ENCODE measurements at places on chromosomes 13 and 19. TPM values are rescaled to one million over a fixed set of nuclear protein-coding genes. Genes with fewer than 3 reads are reported as not detected.

GRCh38 chr19:54014920-54015560, 23.6 kb downstream of the CACNG6 start:
- no peak for DNase-seq

- DNase-seq = no peak
Measured at GRCh38 chr13:59534806-59535205, 628.9 kb downstream of the DIAPH3 start.

GRCh38 chr13:110173247-110173818, 133.6 kb downstream of the COL4A1 start:
- no peak for DNase-seq

GRCh38 chr13:37747071-37747612, 122.4 kb downstream of the TRPC4 start:
- DNase-seq = no peak

- DNase-seq = no peak
Measured at GRCh38 chr19:55220525-55220924, 8.0 kb downstream of the TMEM86B start.

DNA sequence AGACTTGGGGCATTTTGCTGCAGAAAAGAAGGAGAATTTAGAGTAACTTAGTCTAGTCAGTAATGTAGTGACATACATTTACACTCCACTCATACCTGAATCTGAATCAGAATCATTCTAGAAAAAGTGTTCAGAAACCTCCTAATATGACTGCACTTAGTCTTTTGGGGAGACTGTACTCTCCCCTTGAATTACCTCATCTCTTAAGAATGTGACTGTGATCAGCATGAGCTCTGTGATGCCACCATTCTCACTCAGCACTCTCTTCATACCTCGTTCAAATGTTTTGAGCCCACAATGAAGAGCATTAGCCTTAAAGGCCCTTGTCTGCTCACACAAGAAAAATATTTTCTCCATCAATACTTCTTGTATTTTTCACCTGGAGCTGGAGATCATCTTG, 229.4 kb downstream of the FGF14 start:
- no peak for DNase-seq

DNA sequence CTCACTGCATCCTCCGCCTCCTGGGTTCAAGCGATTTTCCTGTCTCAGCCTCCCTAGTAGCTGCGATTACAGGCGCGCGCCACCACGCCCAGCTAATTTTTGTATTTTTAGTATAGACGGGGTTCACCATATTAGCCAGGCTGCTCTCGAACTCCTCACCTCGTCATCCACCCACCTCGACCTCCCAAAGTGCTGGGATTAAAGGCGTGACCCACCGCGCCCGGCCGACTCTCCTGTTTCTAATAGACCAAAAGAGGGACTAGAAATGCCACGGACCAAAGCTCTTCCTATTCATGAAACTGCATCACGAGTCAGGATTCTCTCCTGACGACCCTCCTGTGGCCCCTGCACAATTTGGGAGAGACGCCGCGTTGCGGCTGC, 563 bp downstream of the ZNF43 start:
- no peak for DNase-seq

DNA sequence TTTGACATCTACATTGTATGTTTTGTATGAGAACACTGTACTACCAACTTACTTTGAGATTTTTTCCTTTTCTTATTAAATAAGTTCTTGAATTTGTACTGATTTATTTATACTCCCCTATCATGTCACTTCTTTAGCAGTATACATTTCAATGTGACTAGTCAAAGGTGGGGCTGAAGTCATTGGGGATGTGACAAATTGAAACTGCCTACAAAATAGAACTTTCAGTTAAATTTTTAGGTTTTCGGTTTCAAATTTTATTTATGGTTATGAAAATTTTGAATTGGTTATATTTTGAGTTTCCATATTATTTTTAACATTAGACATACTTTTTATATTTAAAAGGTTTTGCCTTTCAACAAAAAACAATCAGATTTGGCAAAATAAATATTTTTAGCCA, 221.6 kb downstream of the NBEA start:
- DNase-seq = no peak

GRCh38 chr19:13154911-13155471, 4.8 kb downstream of the IER2 start:
- peak; percentile 59 for DNase-seq

DNA sequence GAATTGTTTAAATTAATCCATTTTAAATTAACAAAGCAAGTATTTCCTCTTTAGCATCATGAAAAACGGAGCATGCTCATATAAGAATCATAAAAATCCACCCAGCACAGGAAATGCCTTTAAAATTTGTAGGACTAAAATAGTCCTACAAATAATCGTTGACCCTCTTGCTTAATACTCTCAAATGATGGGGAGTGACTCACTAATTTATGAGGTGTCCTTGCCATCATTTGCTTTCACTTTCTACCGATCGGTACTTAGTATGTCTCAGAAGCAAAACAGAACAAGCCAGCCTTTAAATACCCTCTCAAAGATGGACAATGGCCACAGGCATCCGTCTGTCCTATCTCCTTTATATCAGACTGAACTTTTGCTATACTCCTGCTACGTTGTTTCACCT, 97.2 kb downstream of the SUCLA2 start:
- no peak for DNase-seq

DNA sequence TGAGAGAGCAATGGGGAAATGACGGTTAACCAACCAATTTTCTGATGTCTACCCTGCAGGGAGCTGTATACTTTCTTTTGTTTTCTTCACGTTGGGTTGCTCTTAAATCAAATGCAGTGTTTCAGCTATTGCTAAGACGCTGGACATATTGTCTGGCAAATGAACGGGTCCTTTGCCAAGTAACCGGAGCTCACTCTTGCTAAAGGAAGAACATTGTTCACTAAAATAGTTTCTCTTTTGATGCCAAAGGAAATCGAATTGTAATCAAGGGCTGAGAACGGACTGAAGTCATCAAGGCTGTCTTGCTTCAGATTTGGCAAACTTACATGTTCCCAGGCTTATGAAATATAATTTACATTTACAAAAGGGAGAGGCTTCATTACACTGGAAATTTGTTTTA, 142.3 kb upstream of the ARGLU1 start:
- DNase-seq = no peak

DNA sequence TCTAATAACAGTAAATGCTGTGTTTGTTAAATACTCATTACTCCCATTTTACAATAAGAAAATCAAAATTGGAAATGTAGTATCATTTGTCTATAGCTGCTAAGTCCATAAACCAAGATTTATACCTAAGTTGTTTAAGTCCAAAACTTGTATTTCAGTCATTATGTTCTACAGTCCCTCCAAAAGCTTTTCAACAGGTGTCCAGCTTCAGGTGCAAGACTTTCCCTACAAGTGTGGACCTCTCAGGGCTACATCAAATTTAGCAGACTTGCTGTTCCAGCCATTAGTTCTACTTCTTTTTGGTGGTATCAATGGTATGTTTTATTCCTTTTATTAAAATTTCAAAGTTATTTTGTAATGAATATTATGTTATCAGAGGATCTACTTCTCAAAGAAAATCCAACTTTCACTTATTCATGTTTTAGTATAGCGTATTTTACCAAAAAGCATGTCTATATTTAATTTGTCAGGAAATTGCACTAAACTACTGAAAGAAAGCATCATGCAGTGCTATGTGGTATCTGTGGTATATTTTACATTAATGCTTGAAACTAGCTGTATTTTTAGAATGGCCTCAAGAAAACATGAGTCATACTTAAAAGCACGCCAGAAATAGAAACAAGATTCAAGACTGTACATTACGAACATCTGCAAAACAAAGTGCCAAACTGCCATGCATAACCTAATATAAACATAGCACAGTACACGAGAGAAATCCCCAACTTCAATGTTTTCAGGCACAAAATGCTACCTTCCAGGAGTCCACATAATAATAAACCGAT, 44.5 kb downstream of the VWA8 start:
- no peak for DNase-seq

DNA sequence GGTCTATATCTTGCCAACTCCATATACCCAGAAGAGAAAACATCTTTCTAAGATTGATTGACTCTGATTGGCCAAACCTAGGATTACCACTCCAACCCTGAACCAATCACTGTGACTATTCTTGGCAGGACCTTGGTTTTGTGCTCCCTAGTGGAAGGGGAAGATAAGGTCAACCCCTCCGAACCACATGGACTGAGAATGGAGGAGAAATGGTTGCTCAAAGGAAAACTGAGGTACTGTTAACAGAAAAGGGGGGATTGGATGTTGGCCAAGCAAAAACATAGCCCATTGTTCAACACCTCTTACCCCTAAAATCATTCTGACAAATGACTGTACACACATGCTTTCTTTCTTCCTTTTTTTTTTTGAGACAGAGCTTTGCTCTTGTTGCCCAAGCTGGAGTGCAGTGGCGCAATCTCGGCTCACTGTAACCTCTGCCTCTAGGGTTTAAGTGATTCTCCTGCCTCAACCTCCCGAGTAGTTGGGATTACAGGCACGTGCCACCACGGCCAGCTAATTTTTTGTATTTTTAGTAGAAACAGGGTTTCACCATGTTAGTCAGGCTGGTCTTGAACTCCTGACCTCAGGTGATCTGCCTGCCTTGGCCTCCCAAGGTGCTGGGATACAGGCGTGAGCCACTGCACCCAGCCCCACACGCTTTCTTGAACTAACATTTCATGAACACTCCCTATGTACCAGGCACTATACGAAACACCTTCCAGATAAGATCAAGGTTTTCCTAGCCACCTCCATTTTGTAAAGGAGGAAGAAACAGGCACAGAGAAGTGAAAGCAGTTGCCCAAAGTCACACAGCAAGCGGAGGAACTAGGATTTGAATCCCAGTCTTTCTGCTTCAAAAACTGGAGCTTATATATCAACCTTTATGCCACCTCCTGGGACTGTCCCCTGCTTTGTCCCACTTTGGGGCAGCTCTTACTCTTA, 6.5 kb downstream of the MEIOSIN start:
- DNase-seq = no peak

GRCh38 chr13:26872525-26873385, 112.2 kb upstream of the GPR12 start:
- DNase-seq = no peak

DNA sequence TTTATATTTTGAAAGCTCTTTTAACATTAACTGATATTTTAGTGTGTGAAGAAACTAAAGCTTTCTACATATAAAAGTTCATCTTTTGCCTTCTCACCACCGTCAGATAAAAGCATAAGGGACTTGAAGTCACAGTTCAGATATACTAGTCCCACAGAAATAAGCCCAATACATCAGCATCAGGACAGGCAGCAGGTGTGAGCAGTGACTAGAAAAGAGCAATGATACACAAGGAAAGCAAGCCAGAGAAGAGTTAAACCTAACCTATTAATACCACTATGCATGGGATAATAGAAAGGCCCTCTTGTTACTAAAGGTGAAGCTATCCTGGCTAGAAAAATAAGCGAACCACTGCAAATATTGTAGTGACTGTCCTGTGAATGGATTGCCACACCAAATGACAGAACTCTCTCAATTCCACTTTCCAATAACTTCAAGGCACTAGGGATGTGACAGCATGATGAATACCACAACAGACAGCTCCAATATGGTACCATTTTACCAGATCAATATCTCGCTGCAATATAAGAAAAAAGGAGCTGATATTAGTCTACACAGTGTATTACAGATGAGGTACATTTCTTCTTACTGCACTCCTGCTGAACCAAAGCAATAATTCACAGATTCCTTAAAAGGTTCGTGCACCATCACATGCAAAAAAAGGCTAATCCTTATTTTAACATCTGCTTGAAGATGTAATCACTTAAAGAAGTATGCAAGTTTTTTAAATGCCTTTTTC, 114.1 kb downstream of the DACH1 start:
- DNase-seq = no peak

DNA sequence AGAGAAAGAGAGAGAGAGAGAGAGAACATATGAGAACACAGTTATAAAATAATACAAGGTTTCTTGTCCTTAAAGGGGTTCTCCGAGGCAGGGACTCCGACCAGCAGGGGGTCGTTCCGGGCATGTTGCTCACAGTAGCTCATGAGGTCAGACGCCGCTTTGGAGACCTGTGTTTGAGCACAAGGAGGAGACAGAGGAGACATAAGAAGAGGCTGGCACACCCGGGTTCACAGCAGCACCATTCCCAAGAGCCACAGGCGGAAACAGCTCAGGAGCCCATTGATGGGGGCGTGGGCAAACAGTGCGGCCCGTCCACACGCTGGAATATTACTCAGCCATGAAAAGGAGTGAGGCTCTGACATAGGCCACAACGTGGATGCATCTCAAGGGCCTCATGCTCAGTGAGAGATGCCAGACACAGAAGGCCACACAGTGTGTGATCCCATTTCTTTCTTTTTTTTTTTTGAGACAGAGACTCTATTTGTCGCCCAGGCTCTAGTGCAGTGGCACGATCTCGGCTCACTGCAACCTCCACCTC, 39.1 kb downstream of the GADD45B start:
- no peak for DNase-seq

- DNase-seq = no peak
Measured at GRCh38 chr13:28597641-28598040, 61.3 kb upstream of the POMP start.

GRCh38 chr13:57437587-57437986, 194.0 kb upstream of the PCDH17 start:
- DNase-seq = no peak

- no peak for DNase-seq
Measured at GRCh38 chr13:45540195-45540594, 75.3 kb downstream of the ERICH6B start.

GRCh38 chr13:101205408-101205807, 210.9 kb downstream of the NALCN start:
- no peak for DNase-seq

DNA sequence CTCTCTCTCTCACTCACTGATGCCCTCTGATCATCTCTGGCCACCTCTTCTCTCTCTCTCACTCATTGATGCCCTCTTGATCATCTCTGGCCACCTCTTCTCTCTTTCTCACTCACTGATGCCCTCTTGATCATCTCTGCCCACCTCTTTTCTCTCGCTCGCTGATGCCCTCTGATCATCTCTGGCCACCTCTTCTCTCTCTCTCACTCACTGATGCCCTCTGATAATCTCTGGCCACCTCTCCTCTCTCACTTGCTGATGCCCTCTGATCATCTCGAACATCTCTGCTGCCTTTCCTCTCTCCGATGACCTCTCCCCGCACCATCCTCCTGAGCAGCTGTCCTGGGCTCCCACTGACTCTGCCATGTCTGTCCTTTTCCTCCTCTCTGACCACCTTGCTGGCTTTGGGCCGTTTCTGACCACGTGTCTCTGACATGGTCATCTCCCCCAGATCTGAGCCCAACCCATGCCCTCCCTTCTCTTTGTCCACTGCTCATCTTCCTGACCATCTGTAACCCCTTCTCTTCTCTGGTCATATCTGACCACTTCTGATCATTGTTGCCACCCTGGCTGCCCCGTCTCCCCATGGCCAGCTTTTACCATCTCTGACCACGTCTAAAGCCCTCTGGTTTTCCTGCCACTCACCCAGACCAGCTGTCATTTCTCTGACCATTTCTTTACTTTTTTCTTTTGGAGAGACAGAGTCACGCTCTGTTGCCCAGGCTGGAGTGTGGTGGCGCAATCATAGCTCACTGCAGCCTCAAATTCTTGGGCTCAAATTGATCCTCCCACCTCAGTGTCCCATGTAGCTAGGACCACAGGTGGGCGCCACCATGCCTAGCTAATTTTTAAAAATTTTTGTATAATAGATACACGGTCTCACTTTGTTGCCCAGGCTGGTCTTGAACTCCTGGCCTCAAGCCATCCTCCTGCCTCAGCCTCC, 2.4 kb downstream of the LRFN3 start:
- DNase-seq = no peak

The TMEM190 gene
- polyA plus RNA-seq = not detected

The ZNF816 gene
- 5.9 TPM for polyA plus RNA-seq

The LPAR2 gene
- 4.9 TPM for polyA plus RNA-seq

The PDX1 gene
- polyA plus RNA-seq = not detected

The IGFL2 gene
- not detected for polyA plus RNA-seq

The RFPL4AL1 gene
- not detected for polyA plus RNA-seq

The THSD8 gene
- not detected for polyA plus RNA-seq
